Activated CD8-positive, alpha-beta memory T cell treated with anti-CD3 and anti-CD28 coated beads, Interleukin-2, amount 50 U/mL, for 48 hours (primary cell): ENCODE measurements at places on chromosomes 3 and 15.

- DNase-seq, result no peak
Observed at GRCh38 chr3:76010252-76010651, 224.9 kb upstream of the ZNF717 start.

- DNase-seq, result peak; percentile 44
Observed at GRCh38 chr15:68208636-68209240, 3.6 kb upstream of the CALML4 start.

DNA sequence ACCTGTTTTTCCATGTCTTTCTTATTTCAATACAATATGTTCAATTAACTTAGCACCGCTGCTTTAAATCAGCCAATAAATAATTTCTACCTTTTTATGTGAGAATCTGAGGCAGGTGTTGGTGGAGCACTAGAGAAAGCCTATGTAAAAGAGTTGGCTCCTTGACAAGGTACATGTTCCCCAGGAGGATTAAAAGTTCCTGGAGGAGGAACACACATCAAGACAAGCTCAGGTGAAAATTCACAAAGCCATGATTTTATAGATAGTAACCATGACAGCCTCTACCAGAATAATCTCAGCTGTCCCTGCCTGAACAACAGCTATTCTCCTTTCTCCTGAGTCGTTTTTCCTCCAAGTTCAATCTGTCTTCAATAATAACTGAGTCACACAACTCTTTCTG, 3.4 kb upstream of the ZBED2 start:
- no peak for DNase-seq

GRCh38 chr3:166100730-166101129, 263.5 kb upstream of the BCHE start:
- DNase-seq, result no peak

DNA sequence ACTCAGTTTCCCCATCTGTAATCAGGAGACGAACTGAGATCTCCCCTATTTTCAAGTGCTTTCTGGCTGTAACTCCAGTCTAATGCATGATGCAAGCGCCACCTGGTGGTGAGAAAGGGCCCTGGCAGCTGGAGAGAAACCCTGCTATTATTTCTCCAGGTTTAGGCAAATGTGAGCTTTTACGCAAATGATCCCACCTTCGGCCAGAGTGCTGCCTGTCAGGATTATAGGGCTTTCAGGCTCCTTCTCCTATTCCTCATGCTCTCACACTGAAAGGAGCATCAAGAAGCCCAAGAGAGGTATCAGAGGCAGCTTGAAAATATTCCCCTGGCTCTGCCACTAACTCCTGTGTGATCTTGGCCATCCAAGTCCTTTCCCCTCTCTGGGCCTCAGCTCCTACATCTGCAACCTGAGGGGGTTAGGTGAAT, 93.9 kb upstream of the RASGRF1 start:
- DNase-seq, result peak; percentile 87

DNA sequence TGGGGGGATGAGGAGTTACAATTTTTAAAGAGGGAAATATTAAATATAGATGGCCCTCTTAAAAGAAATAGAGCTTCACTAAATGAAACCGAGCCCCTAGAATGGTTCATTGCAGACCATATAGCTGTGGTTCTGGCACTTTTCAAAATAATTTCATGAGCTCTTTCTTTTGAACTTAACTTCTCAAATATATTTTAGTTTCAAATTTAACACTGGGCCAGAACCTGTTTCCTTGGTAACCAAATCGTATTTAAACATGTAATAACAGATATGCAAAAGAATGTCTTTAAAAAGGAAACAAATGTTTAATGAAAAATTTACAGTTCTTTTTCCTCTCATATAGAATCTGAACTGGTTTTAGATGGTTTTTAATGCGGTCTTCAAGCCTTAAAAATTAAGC, 20.1 kb downstream of the ZBTB38 start:
- DNase-seq, result no peak

DNA sequence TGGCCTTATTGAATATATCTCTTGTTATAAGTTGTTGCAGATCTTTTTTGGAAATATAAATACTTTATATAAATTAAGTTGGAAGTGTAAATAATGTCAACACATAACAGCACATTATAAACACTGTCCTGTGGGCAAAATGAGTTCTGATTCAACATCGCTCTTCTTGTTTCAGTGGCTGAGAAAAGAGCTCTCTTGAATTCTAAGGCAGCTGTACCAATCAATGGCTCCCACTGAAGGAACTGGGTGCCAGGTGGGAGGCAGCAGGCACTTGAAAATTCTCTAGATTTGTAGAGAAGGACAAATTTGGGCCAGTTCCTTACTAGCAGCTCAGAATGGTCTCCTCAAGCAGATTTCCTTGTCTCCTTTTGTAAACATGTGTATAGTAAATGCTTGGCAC, 45.6 kb downstream of the CHST2 start:
- DNase-seq, result no peak

- no peak for DNase-seq
Observed at GRCh38 chr3:72190050-72190449, 405.1 kb upstream of the PROK2 start.

- no peak for DNase-seq
Observed at GRCh38 chr3:60055765-60056164, 1005.9 kb upstream of the CFAP20DC start.

GRCh38 chr3:49422379-49423248, at the start of gene AMT:
Gene AMT, minus strand, starts transcription at chr3:49422473. Its CDS starts 23 bp downstream, at chr3:49422450.
- DNase-seq, result no peak
